CD4-positive, alpha-beta T cell treated with Interferon alpha-2 for 1 hour (primary cell): ENCODE measurements at places on chromosomes 2 and 18.
A peak's percentile ranks its signal among the peaks of the same experiment; 100 is the strongest.

DNA sequence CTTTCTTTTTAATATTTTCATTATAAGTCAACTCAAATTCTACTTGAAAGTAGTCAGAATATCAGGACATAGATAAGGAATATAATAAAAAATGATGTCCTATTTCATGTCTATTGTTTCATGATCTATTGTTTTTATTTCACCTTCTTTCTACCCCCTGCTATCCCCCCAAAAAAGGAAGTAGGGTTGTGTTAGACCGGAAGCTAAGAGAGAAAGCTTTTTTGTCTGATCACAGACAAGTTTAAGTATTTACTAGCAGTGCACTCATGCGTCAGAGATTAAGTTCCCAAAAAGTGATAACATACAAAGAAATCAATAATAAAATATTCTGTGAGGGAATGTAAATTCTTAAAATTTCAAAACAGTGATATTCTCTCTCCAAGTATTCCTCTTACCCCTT, 447.1 kb upstream of the CNTNAP5 start:
- DNase-seq = no peak

- DNase-seq = no peak
Observed at GRCh38 chr18:3305933-3306332, 44.0 kb downstream of the MYL12B start.

DNA sequence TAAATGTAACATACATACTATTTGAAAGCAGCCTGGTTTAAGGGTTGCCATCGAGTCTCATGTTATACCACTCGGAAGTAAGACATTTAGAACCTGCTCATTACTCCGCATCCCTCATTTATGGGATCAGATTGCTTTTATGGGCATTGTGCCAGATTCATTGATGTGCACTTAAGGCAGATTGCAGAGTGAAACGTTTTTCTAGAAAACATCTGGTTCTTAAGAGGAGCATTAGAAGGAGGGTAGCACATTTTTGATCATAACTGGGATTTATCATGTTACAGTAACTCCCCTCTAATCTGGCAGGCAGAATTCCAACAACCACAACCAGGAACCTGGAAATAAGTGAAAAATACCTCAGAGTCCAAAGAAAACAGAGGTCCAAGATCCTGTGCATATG, 74.2 kb upstream of the GALNT3 start:
- DNase-seq = no peak

GRCh38 chr2:240559286-240559685, 871 bp upstream of the DUSP28 start:
- DNase-seq = no peak

DNA sequence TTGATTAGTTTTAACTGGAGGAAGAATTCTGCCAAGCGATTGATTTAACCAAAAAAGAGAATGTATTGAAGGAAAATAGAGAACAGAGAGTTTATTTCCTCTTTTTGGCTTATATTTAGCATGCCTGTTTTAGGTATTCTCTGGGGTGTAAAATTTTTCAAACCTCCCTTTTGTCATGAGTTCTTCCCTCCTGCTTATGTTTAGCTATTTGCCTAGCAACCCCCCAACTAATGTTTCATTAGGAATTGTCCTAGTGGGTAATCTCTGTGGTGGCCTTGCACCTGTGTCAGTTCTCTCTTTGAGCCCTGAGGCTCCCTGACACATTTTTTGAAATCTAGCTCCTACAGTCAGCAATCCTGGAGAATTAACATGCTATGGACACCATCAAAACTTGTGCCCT, 12.5 kb upstream of the REG1B start:
- no peak for DNase-seq

- DNase-seq = no peak
Observed at GRCh38 chr2:2159336-2159735, 171.7 kb downstream of the MYT1L start.

GRCh38 chr2:170917957-170918356, 11.1 kb upstream of the GORASP2 start:
- no peak for DNase-seq

DNA sequence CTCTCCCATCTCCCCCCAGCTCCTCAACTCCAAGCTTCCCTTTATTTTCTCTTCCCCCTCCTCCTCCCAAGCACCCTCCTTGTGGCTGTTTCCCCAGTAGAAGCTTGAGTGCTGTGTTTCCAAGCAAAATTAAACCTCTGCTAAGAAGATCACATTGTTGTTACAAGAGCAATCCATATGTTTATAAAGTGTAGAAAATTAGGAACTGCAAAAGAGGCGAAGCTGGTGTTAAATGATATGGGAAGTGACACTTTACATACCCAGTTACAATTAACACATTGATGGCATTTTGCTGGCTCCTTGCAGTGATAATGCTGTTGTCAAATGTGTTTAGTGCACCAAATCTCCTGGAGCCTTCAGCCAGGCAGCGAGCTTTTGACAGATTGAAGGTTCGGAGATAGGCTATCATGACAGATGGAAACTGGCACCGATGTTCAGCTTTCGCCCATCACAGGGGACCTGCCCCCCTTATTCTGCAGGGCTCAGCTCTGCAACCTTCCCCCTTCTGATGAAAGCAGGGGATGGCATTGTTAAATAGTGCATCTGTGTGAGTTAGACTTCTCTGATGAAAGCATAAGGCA, 259.8 kb upstream of the ATP5MC3 start:
- DNase-seq = no peak

DNA sequence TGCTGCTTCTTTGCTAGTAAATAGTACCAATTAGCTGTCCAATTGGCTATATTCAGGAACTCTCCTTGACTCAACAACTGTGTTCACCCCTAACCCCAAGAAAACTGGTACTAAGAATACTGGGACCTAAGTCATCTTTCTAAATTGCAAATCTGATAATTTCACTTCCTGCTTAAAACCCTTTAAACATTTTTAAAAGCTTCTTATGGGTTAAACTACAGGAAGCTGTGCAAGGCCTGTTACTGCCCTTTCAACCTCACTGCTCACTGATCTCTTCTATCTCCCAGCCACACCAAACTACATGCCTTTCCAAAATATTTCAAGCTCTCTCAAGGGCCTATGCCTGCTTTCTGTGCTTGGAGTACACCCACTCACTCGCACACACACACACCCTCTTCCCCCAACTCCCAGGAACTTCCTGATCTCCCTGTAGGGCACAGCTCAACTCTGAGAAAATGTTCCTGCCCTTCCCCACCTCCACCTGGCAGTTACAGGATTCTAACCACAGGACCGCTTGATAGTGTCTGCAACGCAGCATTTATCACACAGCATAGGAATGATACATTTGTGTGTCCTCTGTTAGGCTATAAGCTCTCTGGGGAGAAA, 6.7 kb downstream of the LMAN1 start:
- no peak for DNase-seq

DNA sequence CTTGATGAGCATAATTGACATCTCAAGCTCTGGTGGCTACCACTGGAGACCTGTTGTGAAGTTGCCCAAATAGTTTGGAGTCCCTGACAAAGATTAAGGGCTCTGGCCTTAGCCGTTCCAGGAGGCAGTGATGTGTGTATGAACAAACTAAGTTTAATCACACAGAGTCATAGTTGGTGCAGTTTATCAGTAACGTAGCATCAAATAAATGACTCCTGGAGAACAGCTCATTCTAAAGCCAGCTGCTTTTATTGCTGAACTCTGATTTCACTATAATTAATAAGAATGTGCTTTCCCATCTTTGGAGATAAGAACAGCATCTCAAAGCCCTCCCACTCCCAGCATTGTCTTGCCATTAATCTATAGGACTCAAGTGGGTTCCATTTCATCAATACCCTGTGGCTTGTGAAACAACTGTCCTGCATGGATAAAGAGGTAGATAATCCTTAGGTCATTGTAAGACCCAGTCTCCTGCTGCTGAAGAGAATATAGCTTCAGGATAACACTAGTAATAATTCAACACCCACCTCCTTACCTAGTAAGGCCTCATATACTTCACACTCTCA, 211.4 kb upstream of the THUMPD2 start:
- DNase-seq = no peak

GRCh38 chr2:113233593-113234550, 44.8 kb downstream of the PAX8 start:
- no peak for DNase-seq

- peak; percentile 77 for DNase-seq
Observed at GRCh38 chr18:45879681-45880655, 54.5 kb downstream of the SIGLEC15 start.

- DNase-seq = no peak
Observed at GRCh38 chr2:159759577-159759976, 38.4 kb downstream of the CD302 start.

- DNase-seq = no peak
Observed at GRCh38 chr18:13320096-13320495, 101.5 kb downstream of the LDLRAD4 start.

DNA sequence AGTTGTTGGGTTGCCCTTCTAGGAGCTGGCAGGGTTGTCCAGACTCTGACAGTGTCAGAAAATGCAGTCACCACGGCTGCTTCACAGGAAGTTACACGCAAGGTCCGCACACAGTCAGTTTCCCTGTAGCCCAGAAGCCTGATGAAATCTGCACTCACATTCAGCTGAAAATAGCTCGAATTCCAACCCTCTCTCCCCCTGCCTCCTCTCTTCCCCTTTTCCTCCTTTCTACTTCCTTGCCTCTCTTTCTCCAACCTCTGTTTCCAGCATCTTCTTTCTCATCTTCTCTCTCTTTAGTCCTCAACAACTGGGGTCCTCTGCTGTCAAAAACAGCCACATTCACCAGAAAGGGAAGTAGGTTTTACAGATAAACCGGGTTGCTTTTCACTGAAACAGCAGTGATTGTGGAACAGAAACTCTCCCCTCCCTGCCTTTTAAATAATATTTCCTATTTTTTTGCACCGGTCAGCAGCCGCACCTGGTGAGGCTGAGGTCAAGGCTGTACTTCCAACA, 69.3 kb downstream of the BCL11A start:
- DNase-seq = no peak

GRCh38 chr2:53559302-53559966, 208.2 kb upstream of the CHAC2 start:
- no peak for DNase-seq

GRCh38 chr2:221482666-221483455, 89.2 kb downstream of the EPHA4 start:
- no peak for DNase-seq

GRCh38 chr2:121897335-121897970, 142.0 kb downstream of the TSN start:
- DNase-seq = no peak

- no peak for DNase-seq
Observed at GRCh38 chr18:46336278-46337111, 232.3 kb downstream of the HAUS1 start.

- no peak for DNase-seq
Observed at GRCh38 chr2:3399829-3400228, 20.3 kb downstream of the TRAPPC12 start.

DNA sequence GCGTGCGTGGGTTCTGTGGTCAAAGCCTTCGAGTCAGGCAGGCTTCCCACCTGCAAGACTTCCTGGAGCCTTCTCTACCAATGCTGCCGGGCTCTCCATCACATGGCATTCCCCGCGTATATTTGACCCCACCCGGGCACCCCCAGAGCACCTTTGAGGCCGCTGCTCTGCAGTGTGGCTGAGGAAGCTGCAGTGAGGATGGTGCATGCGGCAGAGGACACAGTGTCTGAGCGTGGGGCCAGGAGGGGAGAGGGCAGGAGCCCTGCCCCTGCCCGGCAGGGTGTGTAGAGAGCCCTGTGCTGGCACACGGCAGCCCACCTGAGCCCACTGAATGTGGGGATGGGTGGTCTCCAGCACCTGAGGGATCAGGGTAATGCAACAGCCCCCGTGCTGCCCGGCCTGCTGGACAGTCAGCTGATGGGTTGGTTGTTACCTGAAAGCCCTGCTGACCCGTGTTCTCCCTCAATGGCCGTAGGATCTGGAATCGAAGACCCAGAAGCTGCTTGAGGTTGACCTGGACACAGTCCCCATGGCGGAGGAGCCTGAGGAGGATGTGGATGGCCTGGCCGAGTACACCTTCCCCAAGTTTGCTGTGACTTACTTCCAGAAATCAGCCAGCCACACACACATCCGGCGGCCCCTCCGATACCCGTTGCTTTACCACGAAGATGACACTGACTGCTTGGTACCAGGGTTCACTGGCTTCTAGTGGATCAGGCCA, 36.8 kb upstream of the GPR17 start:
- no peak for DNase-seq

- peak; percentile 15 for DNase-seq
Observed at GRCh38 chr2:224038049-224038829, 847 bp downstream of the SERPINE2 start.

- no peak for DNase-seq
Observed at GRCh38 chr2:14039134-14039533, 593.4 kb upstream of the LRATD1 start.

- no peak for DNase-seq
Observed at GRCh38 chr2:178804791-178805190, 2.4 kb downstream of the TTN start.

GRCh38 chr2:83251321-83251872, 1207.7 kb downstream of the SUCLG1 start:
- DNase-seq = no peak

DNA sequence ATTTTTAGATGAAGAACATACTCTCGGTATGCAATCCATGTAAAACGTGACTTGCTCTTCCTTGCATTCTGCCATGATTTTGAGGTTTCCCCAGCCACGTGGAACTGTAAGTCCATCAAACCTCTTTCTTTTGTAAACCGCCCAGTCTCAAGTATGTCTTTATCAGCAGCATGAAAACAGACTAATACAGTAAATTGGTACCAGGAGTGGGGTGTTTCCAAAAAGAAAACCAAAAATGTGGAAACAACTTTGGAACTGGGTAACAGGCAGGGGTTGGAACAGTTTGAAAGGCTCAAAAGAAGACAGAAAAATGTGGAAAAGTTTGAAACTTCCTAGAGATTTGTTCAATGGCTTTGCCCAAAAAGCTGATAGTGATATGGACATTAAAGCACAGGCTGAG, 1957.9 kb downstream of the SUCLG1 start:
- DNase-seq = no peak

- no peak for DNase-seq
Observed at GRCh38 chr2:162706770-162707169, 131.8 kb downstream of the KCNH7 start.

GRCh38 chr2:211132573-211132972, 576.2 kb downstream of the CPS1 start:
- no peak for DNase-seq

DNA sequence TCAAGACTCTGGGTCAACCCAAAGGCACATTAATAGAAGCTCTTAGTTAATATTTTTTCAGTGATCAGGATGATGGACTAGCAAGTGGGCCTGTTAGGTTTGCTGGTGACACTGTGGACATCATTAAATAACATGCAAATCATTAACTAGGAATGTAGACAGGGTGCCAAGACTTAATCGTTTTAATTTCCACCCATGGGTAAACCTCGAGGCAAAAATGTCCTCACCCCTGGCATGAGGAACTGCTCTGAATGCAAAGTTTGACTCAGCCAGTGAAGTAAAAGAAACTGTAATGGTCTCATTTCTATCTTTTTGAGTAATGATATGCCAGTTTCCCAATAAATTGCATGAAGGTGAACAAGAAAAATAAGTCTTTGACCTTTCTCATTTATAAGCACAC, 152.6 kb upstream of the MEX3C start:
- DNase-seq = no peak

- DNase-seq = peak; percentile 75
Observed at GRCh38 chr2:230007931-230008707, 60.6 kb downstream of the SLC16A14 start.

GRCh38 chr2:191846515-191847476, at the start of gene CAVIN2:
TSS of gene CAVIN2 (minus strand) at chr2:191847088. CDS start at chr2:191846925, 163 bp downstream.
- no peak for DNase-seq

- DNase-seq = no peak
Observed at GRCh38 chr2:12199491-12200211, 453.2 kb downstream of the LPIN1 start.
